Epithelial cell of esophagus (primary cell): ENCODE measurements at places on chromosomes 5 and 9.

GRCh38 chr9:130246126-130246525 is 19.4 kb upstream of the HMCN2 start:
- no peak for DNase-seq

- no peak for DNase-seq
These were observed 115.5 kb upstream of the TBC1D2 start for GRCh38 chr9:98370976-98371315.

- DNase-seq: peak; percentile 66
These were observed 20.0 kb downstream of the APC start for GRCh38 chr5:112757468-112758208.

DNA sequence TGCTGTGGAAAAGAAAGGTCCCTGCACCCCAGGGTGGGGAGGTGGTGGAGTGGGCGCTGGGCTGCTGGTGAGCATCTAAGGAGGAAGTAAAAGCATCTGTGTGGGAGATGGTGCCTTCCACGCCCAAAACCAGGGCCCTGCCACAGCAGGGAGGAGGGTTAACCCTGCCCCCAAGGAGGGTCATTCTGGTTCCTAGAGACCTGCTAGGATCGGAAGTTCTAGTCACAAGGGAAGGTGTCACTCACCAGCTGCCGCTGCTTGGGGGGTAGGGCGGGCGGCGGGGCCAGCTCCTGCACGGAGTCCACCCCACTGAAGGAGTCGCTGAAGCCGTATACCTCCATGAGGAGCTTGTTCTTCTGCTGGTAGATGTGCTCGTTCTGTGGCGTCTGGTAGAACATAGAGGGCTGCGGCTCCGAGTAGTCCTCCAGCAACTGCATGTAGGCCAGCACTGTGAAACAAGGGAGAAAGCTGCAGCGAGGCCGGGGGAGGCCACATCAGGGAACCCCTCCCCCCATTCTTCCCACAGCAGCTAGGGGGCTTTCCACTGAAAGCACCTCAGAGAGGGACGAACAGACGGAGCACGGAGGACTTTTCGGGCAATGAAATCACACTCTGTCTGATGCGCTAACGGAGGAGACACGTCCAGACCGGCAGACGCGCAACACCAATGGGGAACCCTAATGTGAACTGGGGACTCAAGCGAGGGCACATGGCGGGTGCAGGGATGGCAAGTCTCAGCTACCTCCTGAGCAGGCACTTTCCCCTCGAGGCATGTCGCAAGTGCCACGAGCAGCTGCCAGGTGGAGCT is 76.4 kb downstream of the PRRT1B start:
- no peak for DNase-seq

GRCh38 chr9:125983681-125984080 is 236.5 kb downstream of the PBX3 start:
- no peak for DNase-seq

GRCh38 chr5:2302169-2302568 is 419.4 kb upstream of the IRX4 start:
- DNase-seq: no peak

GRCh38 chr9:91809581-91810285 is 140.3 kb downstream of the ROR2 start:
- no peak for DNase-seq

GRCh38 chr5:91499943-91500531 is 116.9 kb upstream of the ARRDC3 start:
- peak; percentile 56 for DNase-seq

GRCh38 chr9:105171589-105171988 is 72.9 kb upstream of the SLC44A1 start:
- DNase-seq: no peak

DNA sequence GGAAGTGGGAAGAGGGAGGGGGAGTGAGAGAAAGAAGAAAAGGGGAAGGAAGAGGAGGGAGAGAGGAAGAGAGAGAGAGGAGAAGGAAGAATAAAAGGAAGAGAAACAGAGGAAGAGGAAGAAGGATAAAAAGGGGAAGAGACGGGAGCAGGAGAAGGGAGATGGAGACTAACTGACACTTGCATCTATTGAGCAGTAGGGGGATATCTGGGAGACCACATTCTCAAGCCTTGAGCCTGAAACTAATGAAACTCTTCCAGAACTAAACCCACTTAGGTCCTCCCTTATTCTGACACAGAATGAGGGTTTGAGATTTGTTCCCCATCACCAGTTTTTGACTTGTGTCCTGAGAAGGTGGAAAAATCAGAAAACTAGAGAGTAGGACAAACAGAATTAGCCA is 533.3 kb downstream of the CDH12 start:
- DNase-seq: no peak

DNA sequence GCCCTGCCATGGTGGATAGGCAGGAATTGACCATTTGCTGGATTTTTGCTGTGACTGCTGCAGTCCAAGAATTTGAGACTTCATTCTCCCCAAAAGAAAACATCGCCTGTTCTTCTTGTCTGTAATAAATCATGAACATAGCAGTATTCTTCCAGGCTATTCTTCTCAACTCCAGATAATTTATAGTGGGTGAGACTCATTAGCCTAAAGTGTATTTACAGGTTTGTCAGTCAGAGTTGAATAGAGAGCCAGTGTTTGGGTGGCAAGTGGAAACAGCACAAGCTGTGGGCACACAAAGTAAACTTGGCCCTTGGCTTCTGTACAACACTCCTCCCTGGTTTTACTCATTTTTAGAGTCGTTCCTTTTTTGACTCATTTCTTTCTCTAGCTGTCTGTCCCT is 128.2 kb upstream of the VCAN start:
- DNase-seq: no peak

GRCh38 chr5:10662083-10662482 is 98.2 kb downstream of the ANKRD33B start:
- no peak for DNase-seq

- DNase-seq: no peak
These were observed 84.7 kb downstream of the RASGRF2 start for GRCh38 chr5:81044868-81045267.

GRCh38 chr5:74471875-74472274 is 168.7 kb downstream of the ENC1 start:
- DNase-seq: no peak

DNA sequence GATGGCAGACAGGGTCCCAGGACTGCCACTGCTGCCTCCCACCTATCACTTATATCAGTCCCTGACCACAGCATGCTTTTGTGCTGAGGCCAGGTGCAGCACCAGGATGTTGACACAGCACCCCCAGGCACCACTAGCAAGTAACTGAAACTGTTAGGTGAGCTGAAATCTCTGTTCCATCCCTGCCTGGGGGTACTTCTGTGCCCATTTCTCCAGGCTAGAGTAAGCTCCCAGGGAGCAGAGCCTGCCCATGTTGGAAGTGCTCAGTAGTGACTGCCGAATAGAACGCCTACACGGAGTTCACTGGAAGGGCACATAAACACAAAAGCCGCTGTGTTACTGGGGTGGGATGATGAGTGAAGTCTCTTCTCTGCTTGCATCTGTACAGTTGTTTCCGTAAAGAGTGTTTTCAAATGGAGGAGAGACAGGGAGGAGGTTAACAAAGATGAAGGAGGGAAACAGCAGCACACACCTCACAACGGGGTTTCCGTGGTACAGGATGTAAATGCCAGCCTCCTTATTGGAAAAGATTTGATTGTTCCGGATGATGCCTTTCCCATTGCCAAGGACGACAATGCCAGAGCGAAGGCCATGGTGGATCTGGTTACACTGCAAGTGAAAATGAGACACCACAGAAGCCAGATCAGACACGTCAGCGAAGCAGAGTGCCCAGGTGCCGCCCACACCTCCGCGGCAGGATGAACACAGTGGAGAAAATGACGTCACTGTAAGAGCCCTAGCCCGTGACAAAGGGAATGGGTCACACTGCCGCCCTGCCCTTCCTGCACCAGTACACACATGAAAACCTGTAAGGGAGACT is 43.1 kb downstream of the POLR1E start:
- peak; percentile 92 for DNase-seq
